CD14-positive monocyte (primary cell): ENCODE measurements at places on chromosomes 1 and 21. TPM values are rescaled to one million over a fixed set of nuclear protein-coding genes. Genes with fewer than 3 reads are reported as not detected.

DNA sequence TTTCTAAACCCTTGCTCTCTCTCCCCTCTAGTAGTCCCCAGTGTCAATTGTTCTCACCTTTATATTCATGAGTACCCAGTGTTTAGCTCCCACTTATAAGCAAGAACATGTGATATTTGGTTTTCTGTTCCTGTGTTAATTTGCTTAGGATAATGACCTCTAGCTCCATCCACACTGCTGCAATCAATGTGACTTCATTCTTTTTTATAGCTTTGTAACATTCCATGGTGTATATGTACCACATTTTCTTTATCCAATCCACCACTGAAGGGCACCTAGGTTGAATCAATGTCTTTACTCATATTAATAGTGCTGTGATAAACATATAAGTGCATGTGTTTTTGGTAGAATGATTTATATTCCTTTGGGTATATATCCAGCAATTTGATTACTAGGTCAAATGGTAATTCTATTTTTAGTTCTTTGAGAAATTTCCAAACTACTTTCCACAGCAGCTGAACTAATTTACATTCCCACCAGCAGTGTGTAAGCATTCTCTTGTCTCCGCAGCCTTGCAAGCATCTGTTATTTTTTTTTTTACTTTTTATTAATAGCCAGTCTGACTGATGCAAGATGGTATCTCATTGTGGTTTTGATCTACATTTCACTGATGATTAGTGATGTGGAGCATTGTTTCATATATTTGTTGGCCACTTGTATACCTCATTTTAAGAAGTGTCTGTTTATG is 277.8 kb downstream of the LTN1 start:
- no peak for DNase-seq

The NLRP3 gene
- polyA plus RNA-seq: 56.2 TPM

DNA sequence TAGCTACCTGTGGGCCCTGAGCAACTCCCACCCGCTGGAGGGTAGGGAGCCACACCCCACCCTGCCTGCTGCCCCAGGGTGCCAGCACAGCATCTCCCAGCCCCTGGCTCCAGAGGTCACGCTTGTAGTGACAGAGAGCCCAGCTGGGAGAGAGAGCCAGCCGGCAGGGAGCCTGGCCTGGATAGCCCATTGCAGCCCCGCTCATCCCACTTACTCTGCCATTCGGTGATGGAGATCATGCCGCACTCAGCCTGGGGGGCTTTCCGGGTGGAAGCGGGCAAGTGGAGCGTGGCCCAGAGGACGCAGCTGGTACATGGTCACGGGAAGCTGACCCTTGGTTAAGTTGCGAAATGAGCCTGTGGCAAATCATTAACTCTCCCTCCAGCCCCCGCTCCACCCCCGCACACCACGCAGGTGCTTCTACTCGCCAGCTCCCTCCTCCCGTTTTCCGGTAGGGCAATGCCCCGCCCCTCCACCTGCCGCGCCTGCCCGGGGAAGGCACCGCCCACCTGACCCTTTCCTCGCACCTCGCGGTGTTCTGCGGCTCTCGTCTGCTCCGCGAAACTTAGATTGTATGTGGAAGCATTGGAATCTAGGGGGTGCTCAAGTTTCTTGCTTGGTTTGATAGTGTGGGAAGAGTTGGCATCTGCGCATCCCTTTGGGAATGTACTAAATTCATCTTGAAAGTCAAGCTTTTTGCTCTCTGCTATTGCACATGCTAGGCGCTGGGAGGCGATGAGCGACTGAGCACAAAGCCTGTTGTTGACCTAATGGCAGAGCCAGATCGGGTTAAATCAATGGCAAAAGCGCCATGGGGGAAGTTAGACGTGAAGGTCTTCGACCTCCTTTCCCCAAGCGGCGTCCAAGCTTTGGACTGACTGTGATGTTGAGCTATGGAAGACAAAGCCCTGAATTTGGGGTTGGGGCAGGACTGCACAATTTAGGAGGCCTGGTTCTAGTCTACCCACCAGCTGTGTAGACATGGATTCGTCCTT is at the start of gene GOLT1A:
Gene GOLT1A, minus strand, starts transcription at position 321 of the 995 bp plus-strand sequence. Its CDS starts 82 bp downstream, at position 239.
- peak; percentile 27 for DNase-seq

The PFKFB2 gene
- 2.3 TPM for polyA plus RNA-seq

GRCh38 chr1:18643154-18644012 is 12.7 kb downstream of the PAX7 start:
- no peak for DNase-seq

The ZNF695 gene
- polyA plus RNA-seq: not detected in 2 replicates

DNA sequence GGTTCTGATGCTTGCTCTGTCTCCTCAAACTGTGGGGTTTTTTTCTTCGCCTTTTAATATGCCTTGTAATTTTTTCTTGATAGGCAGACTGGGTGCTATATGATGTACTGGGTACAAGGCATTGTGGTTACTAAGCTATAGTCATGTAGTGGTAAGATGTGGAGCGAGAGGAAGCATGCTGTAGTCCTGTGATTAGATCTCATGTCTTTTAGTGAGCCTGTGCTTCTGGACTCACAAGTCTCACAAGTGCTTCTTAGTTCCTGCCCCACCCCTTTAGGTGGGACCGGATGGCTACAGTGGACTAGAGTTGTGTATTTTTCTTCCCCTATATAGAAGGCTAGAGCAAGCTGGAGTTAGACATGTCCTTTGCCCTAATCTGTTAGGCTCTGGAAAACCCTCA is 178.7 kb downstream of the DNM3 start:
- no peak for DNase-seq

- DNase-seq: no peak
These were observed 135.0 kb downstream of the TGFB2 start for GRCh38 chr1:218480137-218480536.

The IRF6 gene
- polyA plus RNA-seq: 0.13 and 0.35 TPM in 2 replicates

DNA sequence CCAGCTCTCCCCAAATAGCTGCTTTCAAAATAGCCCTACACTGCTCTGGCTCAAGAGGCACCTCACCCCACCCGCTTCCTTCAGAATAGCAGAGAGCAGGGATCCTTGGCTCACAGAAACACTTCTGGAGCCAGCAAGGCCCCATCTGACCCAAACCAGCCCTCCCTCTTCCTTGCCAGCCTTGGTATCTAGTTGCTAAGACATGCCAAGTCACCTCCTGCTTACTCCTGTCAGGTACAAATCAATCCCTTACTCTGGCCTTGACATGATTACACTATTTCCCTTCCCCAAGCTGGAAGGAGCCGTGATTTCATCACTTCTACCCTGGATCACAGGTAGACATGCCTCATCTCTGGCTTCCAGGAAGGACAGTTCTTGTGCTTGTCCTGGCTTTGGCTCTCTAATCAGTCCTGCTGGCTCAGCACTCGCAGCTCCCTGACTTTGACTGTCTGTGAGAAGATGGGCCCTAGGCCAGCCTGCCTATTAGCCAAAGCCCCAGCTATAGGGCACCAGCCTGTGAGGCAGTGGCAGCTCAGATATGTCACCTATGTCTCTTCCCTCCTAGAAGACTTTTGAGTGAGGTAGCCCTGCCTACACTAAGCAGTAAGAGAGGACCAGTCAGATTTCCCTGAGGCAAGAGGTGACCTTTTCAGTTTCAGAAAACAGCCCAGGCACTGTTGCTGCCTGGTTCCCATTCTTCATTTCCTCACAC is 8.9 kb upstream of the MUTYH start:
- no peak for DNase-seq
